ENCODE measurements at places on chromosomes 3 and 15. TPM values are rescaled to one million over a fixed set of nuclear protein-coding genes. Genes with fewer than 3 reads are reported as not detected.

Gene DNAH1
- total RNA-seq = 2.2 TPM

- H3K36me3 ChIP-seq = no peaks in the 10 kb centered on the region
- H3K27ac ChIP-seq = peak overlapping the region; percentile 72
- H3K4me3 ChIP-seq = no peak overlapping the region
- no peak for DNase-seq
Observed at GRCh38 chr3:194300382-194300758, 50.8 kb downstream of the CPN2 start.

GRCh38 chr15:57044072-57044702 lies 125.7 kb downstream of the TCF12 start:
- no peaks in the 10 kb centered on the region for H3K4me1 ChIP-seq
- no peak for DNase-seq
- H3K27me3 ChIP-seq = no peaks in the 10 kb centered on the region
- no peak overlapping the region for H3K4me3 ChIP-seq

GRCh38 chr15:88331291-88331690 lies 74.8 kb upstream of the NTRK3 start:
- H3K36me3 ChIP-seq = no peaks in the 10 kb centered on the region
- H3K4me1 ChIP-seq = no peaks in the 10 kb centered on the region
- H3K27me3 ChIP-seq = no peaks in the 10 kb centered on the region
- no peak for DNase-seq

GRCh38 chr15:41914411-41914810 lies 20.6 kb upstream of the SPTBN5 start:
- no peaks in the 10 kb centered on the region for H3K27me3 ChIP-seq
- H3K27ac ChIP-seq = no peak overlapping the region
- no peak for DNase-seq
- H3K36me3 ChIP-seq = peaks cover 62% of the 10 kb centered on the region

Gene ITIH3
- total RNA-seq = 0.26 TPM

- H3K4me3 ChIP-seq = no peak overlapping the region
- H3K4me1 ChIP-seq = peaks cover 33% of the 10 kb centered on the region
- peak overlapping the region; percentile 36 for H3K27ac ChIP-seq
- DNase-seq = no peak
Observed at GRCh38 chr3:45554006-45554666, 40.4 kb upstream of the LIMD1 start.

DNA sequence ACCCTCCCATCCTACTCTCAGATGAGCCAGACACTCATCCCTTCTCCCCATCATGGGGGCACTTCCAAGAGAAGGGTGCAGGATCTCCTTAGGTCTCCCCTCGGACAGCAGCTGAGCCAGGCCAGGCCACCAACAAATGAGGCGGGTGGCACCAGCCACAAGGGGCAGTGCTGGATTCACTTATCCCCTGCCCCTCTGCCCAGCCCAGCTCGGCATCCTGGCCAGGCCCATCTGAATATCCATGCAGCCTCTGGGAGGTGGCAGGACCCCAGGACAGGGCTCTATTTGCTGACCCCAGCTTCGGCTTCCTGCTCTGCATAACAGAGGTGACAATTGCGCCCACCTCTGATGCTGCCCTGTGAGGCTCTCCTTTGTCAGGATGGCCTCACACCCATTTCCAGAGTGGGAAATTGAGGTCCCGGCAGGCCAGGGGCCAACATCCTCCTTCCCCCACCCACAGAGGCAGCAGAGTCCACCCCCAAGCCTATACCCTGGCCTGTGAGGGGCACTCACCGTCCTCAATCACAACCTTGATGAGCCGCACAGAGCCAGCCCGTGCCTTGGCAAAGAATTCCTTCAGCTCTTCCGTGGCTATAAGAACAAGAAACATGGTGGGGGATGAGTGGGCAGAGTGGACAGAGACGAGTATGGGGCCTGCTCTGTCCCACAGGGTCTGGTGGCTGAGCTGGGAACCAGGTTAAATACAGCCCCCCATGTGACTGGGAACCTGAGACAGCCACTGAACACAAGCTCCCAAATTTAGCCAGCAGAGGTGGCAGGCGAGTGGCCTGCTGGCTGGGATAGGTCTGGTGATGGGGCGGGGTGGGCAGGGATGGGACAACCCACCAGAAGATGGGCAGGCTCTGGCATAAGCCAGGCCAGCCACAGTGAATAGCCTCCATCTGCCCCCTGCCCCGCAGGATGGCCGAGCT lies 4.2 kb downstream of the TWF2 start:
- no peak for DNase-seq
- H3K36me3 ChIP-seq = peaks cover 21% of the 10 kb centered on the region
- no peak overlapping the region for H3K4me3 ChIP-seq
- peaks cover 25% of the 10 kb centered on the region for H3K4me1 ChIP-seq

DNA sequence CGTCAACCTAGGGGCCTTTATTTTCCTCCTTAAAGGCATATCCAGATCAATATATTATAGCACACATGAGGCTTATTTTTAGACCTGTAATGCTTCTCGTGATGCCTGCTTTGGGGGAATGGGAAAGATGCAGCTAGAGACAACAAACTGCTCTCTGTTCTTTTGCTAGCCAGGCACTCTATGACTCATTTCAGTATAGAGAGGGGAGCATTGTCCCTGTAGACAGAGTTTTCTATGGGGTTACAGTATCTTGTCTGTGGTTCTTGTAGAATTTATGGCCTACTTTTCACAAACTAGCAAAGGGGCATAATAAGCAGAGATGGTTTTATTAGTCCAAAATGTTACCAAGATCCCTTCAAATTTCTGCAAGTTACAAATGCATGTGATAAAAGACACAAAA lies 305.6 kb downstream of the LSAMP start:
- no peak for DNase-seq
- no peak overlapping the region for H3K27ac ChIP-seq
- no peaks in the 10 kb centered on the region for H3K4me1 ChIP-seq
- H3K27me3 ChIP-seq = no peaks in the 10 kb centered on the region
- no peak overlapping the region for H3K4me3 ChIP-seq
- H3K36me3 ChIP-seq = no peaks in the 10 kb centered on the region

DNA sequence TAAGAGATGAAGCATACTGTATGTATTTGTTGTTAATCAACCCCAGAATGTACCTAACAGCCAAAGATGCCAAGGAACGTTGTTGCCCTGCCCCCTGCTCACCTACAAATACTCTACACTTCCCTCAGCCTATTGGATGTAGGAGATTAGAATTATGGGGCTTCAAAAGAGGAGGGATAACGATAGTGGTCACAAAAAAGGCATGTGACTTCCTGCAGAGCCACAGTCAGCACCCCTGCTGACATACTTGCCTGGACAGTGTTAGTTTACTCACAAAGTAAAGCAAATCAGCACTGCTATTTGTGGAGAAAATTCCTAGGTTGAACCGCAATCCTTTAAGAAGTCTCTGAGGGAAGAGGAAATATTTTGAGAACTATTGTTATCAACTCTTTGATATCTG lies 37.9 kb downstream of the PARP15 start:
- no peaks in the 10 kb centered on the region for H3K36me3 ChIP-seq
- DNase-seq = no peak
- no peak overlapping the region for H3K4me3 ChIP-seq

DNA sequence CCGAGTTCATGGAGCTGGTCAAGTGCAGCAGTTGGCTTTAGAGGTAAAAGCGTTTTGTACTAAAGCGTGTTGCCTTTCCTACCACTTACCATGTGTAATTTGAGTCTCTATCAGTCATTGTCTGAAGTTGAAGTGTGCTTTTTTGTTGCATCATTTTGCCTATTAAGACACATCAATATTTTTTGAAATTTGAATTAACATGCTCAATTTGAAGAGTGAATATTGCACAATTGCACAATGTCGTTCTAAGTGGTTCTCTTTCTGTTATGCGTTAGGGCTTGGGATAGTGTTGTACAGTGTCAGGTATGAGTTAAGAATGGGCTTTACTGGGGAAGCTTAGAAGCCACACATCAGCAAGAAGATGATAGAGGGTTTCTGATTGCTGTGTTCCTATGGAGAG lies 84.0 kb upstream of the ACKR4 start:
- no peak overlapping the region for H3K27ac ChIP-seq
- no peak overlapping the region for H3K4me3 ChIP-seq
- H3K27me3 ChIP-seq = no peaks in the 10 kb centered on the region
- H3K4me1 ChIP-seq = no peaks in the 10 kb centered on the region

DNA sequence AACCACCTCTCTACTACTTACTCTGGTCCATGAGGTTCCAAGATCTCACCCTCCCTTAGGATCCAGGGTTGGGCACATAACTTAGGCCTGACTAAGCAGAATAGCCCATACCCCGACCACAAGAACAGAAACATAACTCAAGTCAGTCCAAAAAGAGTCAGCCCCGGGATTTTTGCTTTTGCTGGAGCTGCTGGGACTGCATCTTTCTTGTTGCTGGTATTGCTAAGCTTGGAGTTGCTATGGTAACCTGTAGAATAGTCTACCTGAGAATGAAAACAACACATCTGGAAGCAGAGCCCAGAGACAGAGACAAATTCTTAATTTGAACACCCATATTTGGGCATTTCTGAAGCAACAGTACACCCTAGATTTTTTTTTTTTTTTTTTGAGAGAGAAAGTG lies 6.5 kb downstream of the RUBCN start:
- no peak overlapping the region for H3K27ac ChIP-seq
- H3K4me1 ChIP-seq = peaks cover 4% of the 10 kb centered on the region
- DNase-seq = no peak

DNA sequence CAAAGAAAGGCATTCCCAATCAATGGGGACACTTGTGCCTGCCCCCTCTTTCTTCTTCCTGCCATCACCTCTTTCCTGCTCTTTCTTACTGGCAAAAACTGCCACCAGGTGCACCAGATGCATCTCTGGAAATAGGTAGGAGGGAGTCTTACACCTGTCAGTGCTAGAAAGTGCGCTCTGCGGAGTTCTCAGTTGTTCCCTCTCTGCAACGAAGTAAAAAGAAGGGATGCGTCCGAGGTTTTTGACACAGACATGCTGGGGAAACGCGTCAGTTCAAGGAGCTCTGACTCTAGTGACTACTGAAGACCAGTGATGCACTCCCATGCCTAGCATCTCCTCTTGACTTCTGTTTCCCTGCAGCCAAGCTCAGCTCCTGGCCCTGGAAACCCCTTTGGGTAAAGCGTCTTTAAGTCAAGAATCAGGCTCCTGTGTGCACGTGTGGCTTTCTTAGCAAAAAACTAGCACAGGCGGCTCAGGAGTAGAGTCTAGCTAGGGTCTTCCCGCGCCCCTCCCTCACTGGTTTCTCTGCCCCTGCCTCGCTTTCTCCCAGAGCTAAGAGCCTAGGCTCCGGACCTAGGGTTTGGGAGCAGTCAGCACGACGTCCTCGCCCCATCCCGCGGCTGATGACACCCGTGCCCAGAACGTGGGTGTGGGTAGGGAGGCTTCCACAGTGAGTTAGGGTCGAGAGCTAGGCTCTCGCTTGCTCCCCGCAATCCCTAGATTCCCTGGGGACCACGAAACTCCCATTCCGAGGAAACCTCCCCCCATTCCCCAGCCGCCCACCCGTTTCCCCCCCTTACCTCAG lies 564 bp upstream of the GRM7 start:
- no peaks in the 10 kb centered on the region for H3K27me3 ChIP-seq
- H3K4me3 ChIP-seq = peak overlapping the region; percentile 14
- H3K4me1 ChIP-seq = peaks cover 24% of the 10 kb centered on the region
- H3K36me3 ChIP-seq = no peaks in the 10 kb centered on the region
- H3K27ac ChIP-seq = no peak overlapping the region

Gene CCDC39
- not detected for total RNA-seq

DNA sequence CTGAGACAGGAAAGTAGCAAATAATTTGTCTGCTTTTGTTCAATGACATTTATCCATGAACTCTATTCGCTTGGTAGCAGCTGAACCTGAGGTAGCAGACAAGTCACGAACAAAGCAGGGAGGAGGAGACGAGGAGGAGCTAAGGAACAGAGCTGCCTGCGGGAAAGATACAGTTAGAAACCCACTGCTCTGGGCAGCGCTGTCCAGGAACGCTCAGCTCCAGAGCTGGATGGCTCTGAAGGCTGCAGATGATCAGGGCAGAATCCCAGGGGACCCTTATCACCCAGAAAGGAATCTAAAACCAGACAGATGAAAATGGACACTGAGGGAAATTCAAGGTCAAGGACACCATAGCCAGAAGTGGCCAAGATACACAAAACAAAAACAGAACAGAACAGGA lies 257.8 kb downstream of the CD47 start:
- no peaks in the 10 kb centered on the region for H3K27me3 ChIP-seq
- H3K4me3 ChIP-seq = no peak overlapping the region
- DNase-seq = no peak
- no peaks in the 10 kb centered on the region for H3K36me3 ChIP-seq
- no peak overlapping the region for H3K27ac ChIP-seq

DNA sequence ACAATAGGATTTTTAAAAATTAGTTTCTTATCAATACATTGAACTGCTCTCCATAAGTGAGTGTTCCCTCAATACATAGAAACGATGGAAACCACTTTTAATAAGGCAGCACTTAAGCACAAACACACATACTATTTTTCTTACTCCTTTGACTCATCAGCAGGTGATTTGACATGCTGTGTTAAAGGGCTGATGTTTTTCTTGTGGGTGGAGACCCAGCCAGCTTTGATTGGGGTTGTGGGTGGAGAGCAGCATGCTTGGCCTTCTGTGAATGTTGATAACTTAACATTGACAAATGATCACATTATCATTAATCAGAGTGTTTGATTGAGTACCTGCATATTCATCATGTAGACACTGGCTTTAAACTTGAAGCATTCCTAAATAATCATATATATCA lies 223.0 kb upstream of the DPH6 start:
- H3K27me3 ChIP-seq = no peaks in the 10 kb centered on the region
- no peak for DNase-seq
- H3K36me3 ChIP-seq = no peaks in the 10 kb centered on the region
- no peak overlapping the region for H3K27ac ChIP-seq
- H3K4me1 ChIP-seq = no peaks in the 10 kb centered on the region

DNA sequence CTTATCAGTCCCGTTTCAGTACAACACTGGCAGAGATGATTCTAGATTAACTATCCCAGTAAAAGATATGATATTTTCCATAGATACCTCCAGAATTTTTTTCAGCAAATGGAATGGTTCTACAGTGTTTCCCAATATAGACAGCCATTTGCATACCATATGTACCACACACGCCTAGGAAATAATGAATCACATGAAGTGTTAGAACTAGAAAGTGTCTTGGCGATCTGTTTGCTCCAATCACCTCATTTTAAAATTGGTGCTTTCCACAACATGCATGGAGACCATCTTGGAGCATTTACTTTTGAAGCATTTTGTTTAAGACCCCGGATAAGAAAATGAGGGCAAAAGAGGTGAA lies 2.0 kb downstream of the C2CD4A start:
- peak overlapping the region; percentile 82 for H3K4me3 ChIP-seq
- DNase-seq = no peak
- H3K27me3 ChIP-seq = no peaks in the 10 kb centered on the region
- H3K4me1 ChIP-seq = peaks cover 45% of the 10 kb centered on the region

- H3K4me3 ChIP-seq = no peak overlapping the region
- no peak for DNase-seq
- no peak overlapping the region for H3K27ac ChIP-seq
- H3K36me3 ChIP-seq = no peaks in the 10 kb centered on the region
Observed at GRCh38 chr15:62413786-62414185, 248.7 kb upstream of the C2CD4B start.

- no peaks in the 10 kb centered on the region for H3K27me3 ChIP-seq
- no peaks in the 10 kb centered on the region for H3K36me3 ChIP-seq
- H3K4me3 ChIP-seq = peak overlapping the region; percentile 25
- no peak for DNase-seq
- peak overlapping the region; percentile 80 for H3K27ac ChIP-seq
Observed at GRCh38 chr15:99435113-99435695, 130.6 kb upstream of the MEF2A start.

Measured in esophagus squamous epithelium (tissue), 5 donors.